ENCODE measurements at places on chromosomes 1 and 21. TPM values are rescaled to one million over a fixed set of nuclear protein-coding genes. Genes with fewer than 3 reads are reported as not detected.

GRCh38 chr1:1066403-1067283, 7.5 kb downstream of the RNF223 start:
- DNase-seq: no peak

- DNase-seq: no peak
Observed at GRCh38 chr1:25140073-25140797, 92.1 kb downstream of the SYF2 start.

GRCh38 chr1:88680471-88680870, 3.6 kb upstream of the PKN2 start:
- no peak for DNase-seq

DNA sequence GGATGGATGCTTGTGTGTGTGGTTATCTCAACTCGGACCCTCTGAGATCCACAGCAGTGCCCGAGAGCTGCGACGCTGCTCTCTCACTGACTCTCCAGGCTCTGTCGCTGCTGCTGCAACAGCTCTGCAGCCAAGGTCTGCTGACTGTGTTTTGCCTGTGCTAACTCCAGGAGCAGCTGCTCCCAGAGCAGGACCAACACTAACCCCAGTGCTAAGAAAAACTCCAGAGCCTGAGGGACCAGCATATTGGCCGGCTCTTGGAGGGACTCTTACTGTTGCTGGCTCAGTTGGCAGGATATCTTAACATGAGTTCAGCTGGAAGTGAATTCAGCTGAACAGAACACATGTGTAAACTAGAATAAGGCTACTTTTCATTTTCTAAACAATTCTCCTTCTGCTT, 4.4 kb downstream of the LCE2C start:
- DNase-seq: no peak

GRCh38 chr1:5751833-5752745, 240.1 kb downstream of the NPHP4 start:
- DNase-seq: no peak

- DNase-seq: no peak
Observed at GRCh38 chr1:119689511-119689910, 22.2 kb upstream of the PHGDH start.

DNA sequence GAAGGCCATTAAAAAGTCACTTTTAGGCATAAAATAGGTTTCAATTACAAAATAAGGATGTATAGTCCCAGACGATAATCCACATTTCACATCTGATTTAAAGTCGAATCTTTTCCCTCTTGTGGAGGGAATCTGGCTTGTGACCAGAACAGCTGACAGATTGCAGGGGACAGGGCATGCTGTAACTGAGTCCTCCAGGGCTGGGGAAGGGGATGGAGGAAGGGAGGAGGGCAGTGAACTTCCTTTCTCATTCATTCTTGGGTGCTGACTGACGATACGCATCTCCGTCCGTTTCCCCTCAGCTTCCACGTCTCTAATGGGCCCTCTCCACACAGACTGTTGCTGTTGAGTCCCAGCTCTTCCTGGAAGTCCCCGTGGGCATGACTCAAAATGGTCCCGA, 108.1 kb upstream of the CSF3R start:
- no peak for DNase-seq

DNA sequence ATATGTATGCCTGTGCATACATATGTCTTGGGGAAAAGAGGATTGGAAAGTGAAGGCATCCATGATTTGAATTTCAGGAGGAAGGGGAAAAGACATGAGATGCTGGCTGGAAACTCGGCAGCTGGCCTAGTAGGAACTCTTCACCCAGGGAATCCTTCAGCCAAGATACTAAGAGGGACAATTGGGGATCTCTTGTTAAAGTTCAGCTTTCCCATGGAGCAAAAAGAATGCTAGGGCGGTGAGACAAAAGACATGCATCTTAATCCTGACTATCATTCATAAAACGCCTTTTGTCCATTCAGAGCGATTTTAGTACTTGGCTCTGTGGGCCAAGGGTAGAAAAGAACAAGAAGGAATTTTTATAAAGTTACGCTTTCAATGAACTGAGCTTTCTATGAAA, 20.5 kb downstream of the PDPN start:
- no peak for DNase-seq

DNA sequence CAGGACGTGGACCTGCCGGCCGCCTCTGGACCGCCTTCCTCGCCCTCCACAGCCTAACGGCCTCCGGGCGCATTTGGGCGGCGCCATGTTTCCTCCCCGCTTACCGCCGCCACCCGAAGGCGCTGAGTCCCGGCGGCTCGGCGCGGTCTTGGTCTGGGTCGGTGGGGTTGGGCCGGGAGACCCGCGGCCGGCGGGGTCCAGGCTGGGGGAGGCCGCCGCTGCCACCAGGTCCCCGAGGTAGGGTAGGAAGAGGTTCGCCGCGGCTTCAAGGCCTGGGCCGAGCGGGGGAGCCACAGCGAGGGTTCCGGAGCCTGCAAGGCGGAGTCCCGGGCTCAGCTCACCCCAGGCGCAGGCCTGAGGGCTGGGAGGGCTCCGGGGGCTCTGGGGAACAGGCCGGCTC, 5.5 kb downstream of the OR2C3 start:
- DNase-seq: no peak

Gene SYF2
- 55.0 TPM for total RNA-seq

Gene BNIPL
- 0.33 TPM for total RNA-seq

Gene KRTAP13-2
- total RNA-seq: not detected

Gene NEK2
- total RNA-seq: 0.26 TPM

Gene SLC6A9
- 13.6 TPM for total RNA-seq

Gene TSPAN1
- 0.26 TPM for total RNA-seq

Data from fibroblast of lung (primary cell).